T-helper 17 cell (primary cell): ENCODE measurements at places on chromosomes 13 and 19. TPM values are rescaled to one million over a fixed set of nuclear protein-coding genes. Genes with fewer than 3 reads are reported as not detected.
A peak's percentile ranks its signal among the peaks of the same experiment; 100 is the strongest.

GRCh38 chr19:15374796-15375440 lies 4.7 kb downstream of the AKAP8 start:
- peaks cover 23% of the 10 kb centered on the region for H3K4me1 ChIP-seq
- H3K27ac ChIP-seq, result no peak overlapping the region
- peaks cover 6% of the 10 kb centered on the region for H3K36me3 ChIP-seq

- H3K27me3 ChIP-seq, result peaks cover 69% of the 10 kb centered on the region
- peak overlapping the region; percentile 19 for H3K27ac ChIP-seq
- DNase-seq, result no peak
- H3K36me3 ChIP-seq, result peaks cover 3% of the 10 kb centered on the region
- no peak overlapping the region for H3K4me3 ChIP-seq
These were observed 284.6 kb downstream of the DNAJC15 start for GRCh38 chr13:43307921-43308433.

DNA sequence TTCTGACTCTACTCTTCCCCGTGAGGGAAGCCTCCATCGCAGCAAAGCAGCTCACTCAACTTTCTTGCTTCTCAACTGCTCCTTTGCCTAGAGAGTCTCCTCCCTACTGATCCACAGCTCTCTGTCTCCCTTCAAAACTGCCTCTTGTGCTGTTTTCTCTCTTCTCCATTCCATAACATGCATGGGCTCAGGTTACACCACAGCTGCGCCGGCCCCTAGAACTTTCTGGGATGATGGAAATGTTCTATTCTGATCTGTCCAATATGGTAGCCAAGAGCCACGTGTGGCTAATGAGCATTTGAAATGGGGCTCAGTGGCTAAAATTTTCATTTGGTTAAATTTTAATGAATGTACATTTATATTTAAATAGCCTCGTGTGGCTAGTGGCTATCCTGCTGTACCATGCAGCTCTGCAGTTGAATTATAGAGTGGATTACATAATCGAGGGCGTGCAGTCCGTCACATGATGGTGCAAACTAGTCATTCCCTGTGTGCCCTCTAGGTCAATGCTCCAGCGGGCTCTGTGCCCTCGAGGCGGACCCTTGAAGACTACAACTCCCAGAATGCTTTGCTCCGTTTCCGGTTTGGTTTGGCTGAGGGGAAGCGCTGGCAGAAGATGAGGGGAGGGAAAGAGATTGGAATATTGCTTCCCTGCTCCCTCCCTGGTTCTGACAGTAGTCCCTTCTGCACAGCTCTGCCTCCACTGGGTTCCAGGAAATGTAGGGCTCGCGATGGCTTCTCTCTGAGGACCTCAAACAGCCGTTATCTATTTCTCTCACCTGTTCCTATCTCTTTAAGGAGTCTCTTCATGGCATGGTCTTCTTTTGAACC lies 109.8 kb downstream of the CACNA1A start:
- H3K27ac ChIP-seq, result no peak overlapping the region
- peaks cover 4% of the 10 kb centered on the region for H3K36me3 ChIP-seq
- H3K27me3 ChIP-seq, result peaks cover 66% of the 10 kb centered on the region
- no peaks in the 10 kb centered on the region for H3K4me1 ChIP-seq
- H3K4me3 ChIP-seq, result no peak overlapping the region

DNA sequence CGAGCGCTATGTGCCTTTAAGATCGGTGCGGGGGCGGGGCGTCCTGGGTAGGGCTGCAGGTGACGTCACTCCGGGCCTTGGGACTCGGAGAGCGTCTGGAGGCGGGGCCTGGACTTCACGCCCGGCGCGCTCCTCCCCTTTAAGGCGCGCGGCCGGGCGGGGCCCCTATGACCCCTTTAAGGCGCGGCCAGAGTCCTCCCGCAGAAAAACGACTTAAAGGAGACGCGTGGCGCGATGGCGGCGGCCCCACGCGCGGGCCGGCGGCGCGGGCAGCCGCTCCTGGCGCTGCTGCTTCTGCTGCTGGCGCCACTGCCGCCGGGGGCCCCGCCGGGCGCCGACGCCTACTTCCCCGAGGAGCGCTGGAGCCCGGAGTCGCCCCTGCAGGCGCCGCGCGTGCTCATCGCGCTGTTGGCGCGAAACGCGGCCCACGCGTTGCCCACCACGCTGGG lies at the start of gene COLGALT1:
COLGALT1 (plus strand) TSS at position 170 of the 449 bp plus-strand sequence; CDS start at position 235, 65 bp downstream.
- peaks cover 6% of the 10 kb centered on the region for H3K36me3 ChIP-seq
- peaks cover 10% of the 10 kb centered on the region for H3K4me1 ChIP-seq
- H3K4me3 ChIP-seq, result peak within 1 kb of the TSS; percentile 89

DNA sequence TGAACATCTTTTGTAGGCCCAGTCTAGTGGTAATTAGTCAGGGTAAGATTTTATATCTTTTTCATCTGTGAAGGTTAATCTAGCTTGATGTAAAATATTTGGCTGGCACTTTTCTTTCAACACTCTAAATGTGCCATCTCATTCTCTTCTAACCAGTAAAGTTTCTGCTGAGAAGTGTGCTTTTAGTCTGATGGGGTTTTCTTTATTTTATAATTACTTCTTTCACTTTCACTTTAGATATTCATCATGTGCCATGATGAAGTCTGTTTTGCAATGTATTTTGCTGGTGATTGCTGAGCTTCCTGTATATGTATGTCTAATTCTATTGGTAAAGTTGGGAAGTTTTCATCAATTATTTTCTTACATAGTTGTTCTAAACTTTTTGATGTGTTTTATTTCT lies 31.9 kb downstream of the ZNF726 start:
- no peak overlapping the region for H3K27ac ChIP-seq
- H3K4me1 ChIP-seq, result peaks cover 3% of the 10 kb centered on the region
- DNase-seq, result no peak
- no peaks in the 10 kb centered on the region for H3K27me3 ChIP-seq
- no peaks in the 10 kb centered on the region for H3K36me3 ChIP-seq

GRCh38 chr13:37681281-37682032 lies 82.9 kb upstream of the POSTN start:
- no peaks in the 10 kb centered on the region for H3K4me1 ChIP-seq
- no peak overlapping the region for H3K27ac ChIP-seq
- DNase-seq, result no peak
- no peaks in the 10 kb centered on the region for H3K27me3 ChIP-seq

DNA sequence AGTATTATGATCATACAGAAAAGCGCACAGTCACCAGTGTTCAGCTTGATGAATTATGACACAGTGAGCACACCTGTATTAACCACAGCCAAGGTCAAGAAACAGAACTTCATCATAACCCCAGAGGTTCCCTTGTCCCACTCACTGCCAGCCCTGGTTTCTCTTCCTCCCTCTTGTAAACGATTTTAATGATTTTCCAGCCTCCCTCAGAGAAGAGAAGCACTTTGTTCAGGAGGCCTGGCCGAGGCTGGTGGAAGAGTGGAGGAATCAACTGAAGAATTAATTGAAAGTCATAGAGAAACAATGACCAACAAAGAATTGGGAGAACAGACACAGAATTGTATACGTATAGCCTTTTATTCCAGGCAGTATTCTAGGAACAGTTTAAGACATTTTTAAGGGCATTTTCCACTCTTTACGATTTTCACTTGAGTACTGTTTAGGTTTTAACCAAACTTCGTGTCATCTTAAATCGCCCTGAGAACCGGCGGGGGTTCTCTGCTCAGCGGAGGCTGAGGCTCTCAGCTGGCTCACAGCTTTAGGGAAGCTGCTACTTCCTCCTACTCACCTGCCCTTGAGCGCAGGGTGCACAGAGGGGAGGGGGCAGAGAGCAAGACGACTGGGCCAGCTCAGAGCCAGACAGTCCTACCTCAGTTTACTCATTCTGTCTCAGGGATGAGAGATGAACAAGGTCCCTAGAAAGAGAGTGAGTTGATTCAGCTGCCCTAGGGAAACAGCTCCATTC lies 108.6 kb downstream of the AKAP11 start:
- no peaks in the 10 kb centered on the region for H3K27me3 ChIP-seq
- H3K36me3 ChIP-seq, result no peaks in the 10 kb centered on the region
- peaks cover 8% of the 10 kb centered on the region for H3K4me1 ChIP-seq

GRCh38 chr19:39595950-39596349 lies 6.4 kb upstream of the LGALS13 start:
- DNase-seq, result no peak
- no peaks in the 10 kb centered on the region for H3K4me1 ChIP-seq
- no peaks in the 10 kb centered on the region for H3K36me3 ChIP-seq
- H3K27ac ChIP-seq, result no peak overlapping the region

- H3K4me1 ChIP-seq, result no peaks in the 10 kb centered on the region
- H3K27ac ChIP-seq, result no peak overlapping the region
- no peak for DNase-seq
- H3K27me3 ChIP-seq, result no peaks in the 10 kb centered on the region
These were observed 1065.1 kb downstream of the SLITRK1 start for GRCh38 chr13:82817133-82817532.

GRCh38 chr13:113509989-113510388 lies 19.5 kb upstream of the DCUN1D2 start:
- H3K27ac ChIP-seq, result peak overlapping the region; percentile 54
- H3K4me3 ChIP-seq, result no peak overlapping the region
- DNase-seq, result no peak
- peaks cover 2% of the 10 kb centered on the region for H3K36me3 ChIP-seq
- H3K4me1 ChIP-seq, result peaks cover 16% of the 10 kb centered on the region
- H3K27me3 ChIP-seq, result no peaks in the 10 kb centered on the region

DNA sequence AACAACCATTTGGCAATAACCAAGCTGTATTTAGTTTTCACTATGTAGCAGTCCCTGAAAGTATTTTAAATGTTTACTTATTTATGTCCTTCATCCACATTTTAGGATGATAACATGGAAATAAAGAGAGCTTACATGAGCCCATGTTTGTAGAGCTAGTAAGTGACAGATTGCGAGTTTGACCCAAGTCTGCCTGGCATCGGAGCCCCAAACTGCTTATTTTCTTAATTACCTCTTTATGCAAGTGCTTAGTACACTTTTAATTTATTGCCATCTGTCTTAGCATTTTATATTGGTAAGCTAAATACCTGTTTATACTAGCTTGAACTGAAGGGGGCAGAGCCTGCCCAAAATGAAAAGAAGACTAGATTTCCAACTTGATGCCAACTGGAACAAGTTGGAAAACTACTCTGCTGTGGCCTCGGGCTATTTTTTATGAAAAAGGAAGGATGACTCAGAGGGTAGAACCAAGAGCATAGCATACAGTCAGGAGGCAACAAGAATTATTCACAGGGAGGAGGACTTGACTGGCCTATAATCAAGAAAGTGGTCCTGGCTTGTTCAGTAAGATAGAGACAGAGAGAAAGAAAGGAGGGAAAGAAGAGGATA lies 150.2 kb downstream of the NDFIP2 start:
- no peaks in the 10 kb centered on the region for H3K36me3 ChIP-seq
- H3K27ac ChIP-seq, result no peak overlapping the region
- peaks cover 8% of the 10 kb centered on the region for H3K27me3 ChIP-seq
- DNase-seq, result no peak
- no peak overlapping the region for H3K4me3 ChIP-seq

- no peak for DNase-seq
- H3K36me3 ChIP-seq, result no peaks in the 10 kb centered on the region
These were observed 428.5 kb downstream of the SPRY2 start for GRCh38 chr13:79912403-79912802.

DNA sequence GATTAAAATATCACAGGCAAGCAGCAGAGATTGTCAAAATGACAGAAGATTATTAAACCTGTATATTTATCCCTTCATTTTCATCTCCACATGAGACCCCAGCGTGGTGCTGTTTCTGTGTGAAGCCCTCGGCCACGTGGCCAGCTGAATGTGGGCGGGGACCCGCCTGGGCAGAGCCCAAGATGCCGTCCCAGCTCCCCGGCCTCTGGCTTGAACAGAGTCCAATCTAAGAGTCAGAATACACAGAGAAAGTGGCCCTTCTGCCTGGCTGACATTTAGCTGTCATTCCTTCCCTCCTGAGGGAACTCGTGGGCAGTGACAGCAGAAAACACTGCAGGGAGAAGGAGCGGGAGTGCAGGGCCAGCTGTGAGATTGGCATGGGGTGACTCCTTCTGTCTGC lies 34.9 kb upstream of the UQCRFS1 start:
- peaks cover 66% of the 10 kb centered on the region for H3K27me3 ChIP-seq
- H3K27ac ChIP-seq, result no peak overlapping the region
- no peak for DNase-seq

- H3K36me3 ChIP-seq, result peaks cover 2% of the 10 kb centered on the region
- no peak for DNase-seq
- no peak overlapping the region for H3K4me3 ChIP-seq
These were observed 112.6 kb downstream of the STARD13 start for GRCh38 chr13:33172911-33173310.

DNA sequence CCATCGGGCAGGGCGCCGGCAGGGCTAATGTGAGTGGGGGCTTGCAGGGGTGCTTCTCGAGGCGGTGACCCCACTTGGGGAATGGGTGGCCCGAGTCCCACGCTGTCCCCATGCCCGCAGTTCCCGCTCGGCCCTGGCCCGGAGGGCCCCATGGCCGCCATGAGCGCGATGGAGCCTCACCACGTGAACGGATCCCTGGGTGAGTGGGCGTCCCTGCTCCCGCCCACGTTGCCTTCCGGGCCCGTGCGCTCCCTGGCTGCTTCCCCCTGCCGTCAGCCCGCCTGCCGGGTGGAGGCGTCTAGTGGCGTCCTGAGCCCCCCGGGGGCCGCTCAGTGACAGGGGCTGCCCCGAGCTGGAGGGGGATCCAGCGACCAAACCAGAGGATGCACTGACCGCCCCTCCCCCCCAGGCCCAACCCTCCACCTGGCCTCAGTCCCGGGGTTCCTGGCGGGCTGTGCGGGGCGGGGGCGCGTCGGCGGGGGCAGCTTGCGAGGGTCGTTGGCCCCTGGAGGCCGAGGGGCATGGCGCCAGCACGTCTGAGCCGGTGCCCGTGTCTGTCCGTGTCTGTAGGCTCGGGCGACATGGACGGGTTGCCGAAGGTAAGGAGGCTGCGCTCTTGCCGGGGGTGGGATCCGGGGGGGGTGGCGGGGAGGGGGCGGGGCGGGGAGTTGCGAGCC lies 4.8 kb downstream of the ISYNA1 start:
- DNase-seq, result no peak
- no peaks in the 10 kb centered on the region for H3K27me3 ChIP-seq
- H3K36me3 ChIP-seq, result no peaks in the 10 kb centered on the region
- peak overlapping the region; percentile 83 for H3K4me3 ChIP-seq

The PIBF1 gene
- 28.3 TPM for total RNA-seq

The SIGLEC5 gene
- total RNA-seq, result not detected

The ZNF227 gene
- total RNA-seq, result 22.5 TPM

The GJB6 gene
- 3.3 TPM for total RNA-seq

The CEACAM1 gene
- total RNA-seq, result 5.6 TPM
